ENCODE measurements at places on chromosomes 1 and 21. TPM values are rescaled to one million over a fixed set of nuclear protein-coding genes. Genes with fewer than 3 reads are reported as not detected.

The ELAVL4 gene
- not detected for total RNA-seq

The OR2L3 gene
- total RNA-seq = not detected

The CYP4B1 gene
- total RNA-seq = not detected

The HEYL gene
- 3.4 TPM for total RNA-seq

The LAMC2 gene
- 21.1 TPM for total RNA-seq

The ADAM30 gene
- total RNA-seq = not detected

The RHCE gene
- 0.25 TPM for total RNA-seq

The FMO4 gene
- total RNA-seq = 0.67 TPM

The AJAP1 gene
- not detected for total RNA-seq

The ADGRL2 gene
- 11.0 TPM for total RNA-seq

The RHOU gene
- 11.4 TPM for total RNA-seq

The OR2T27 gene
- not detected for total RNA-seq
